ENCODE measurements at places on chromosomes 5 and 9. TPM values are rescaled to one million over a fixed set of nuclear protein-coding genes. Genes with fewer than 3 reads are reported as not detected.

DNA sequence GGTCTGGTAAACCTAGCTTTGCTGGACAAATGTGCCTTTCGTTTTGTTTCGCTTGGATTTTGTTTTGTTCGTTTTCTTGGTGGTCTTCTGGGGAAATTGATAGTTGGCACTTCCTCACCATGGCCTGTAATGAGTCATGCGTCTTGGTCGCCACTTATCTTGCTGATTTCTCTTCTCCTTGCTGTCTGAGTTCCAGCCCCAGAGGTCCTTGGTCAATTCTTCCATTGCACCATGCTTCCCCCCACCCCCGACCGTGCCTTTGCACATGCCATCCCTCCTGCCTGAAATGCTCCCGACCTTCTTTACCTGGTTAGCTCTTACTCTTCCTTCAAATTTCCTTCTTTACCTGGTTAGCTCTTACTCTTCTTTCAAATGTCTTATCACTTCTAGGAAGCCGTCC, 168.7 kb upstream of the MSX2 start:
- H3K4me1 ChIP-seq: peaks cover 20% of the 10 kb centered on the region
- no peak overlapping the region for H3K4me3 ChIP-seq
- no peaks in the 10 kb centered on the region for H3K27me3 ChIP-seq
- DNase-seq: no peak

Gene PCDHGC4
- 0.12 TPM for polyA plus RNA-seq

DNA sequence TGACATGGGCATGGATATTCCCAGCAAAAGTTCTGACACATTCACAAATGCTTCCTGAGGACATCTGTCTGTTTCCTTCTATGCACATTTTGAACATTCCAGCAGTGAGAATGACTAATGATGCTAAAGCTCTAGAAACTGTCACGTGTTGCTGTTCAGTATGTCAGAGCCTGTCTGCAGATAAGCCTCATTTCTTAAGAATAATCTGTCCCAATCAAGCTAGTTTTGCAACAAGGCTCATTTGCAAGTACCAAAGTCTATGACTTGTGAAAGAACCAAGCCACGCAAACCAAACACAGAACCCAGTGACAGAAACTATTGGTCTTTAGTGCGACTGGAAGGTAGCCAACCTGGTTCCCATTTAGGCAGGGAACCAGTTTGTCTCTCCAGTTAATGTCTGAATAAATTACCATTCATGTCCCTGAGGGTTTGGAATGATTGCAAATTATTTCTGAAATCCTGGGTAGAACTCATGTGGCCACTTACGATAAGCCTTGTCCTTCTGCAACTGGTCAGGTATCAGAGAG, 178.5 kb downstream of the C9orf152 start:
- peaks cover 48% of the 10 kb centered on the region for H3K4me1 ChIP-seq
- H3K27me3 ChIP-seq: no peaks in the 10 kb centered on the region
- H3K4me3 ChIP-seq: peak overlapping the region; percentile 5
- no peaks in the 10 kb centered on the region for H3K36me3 ChIP-seq

DNA sequence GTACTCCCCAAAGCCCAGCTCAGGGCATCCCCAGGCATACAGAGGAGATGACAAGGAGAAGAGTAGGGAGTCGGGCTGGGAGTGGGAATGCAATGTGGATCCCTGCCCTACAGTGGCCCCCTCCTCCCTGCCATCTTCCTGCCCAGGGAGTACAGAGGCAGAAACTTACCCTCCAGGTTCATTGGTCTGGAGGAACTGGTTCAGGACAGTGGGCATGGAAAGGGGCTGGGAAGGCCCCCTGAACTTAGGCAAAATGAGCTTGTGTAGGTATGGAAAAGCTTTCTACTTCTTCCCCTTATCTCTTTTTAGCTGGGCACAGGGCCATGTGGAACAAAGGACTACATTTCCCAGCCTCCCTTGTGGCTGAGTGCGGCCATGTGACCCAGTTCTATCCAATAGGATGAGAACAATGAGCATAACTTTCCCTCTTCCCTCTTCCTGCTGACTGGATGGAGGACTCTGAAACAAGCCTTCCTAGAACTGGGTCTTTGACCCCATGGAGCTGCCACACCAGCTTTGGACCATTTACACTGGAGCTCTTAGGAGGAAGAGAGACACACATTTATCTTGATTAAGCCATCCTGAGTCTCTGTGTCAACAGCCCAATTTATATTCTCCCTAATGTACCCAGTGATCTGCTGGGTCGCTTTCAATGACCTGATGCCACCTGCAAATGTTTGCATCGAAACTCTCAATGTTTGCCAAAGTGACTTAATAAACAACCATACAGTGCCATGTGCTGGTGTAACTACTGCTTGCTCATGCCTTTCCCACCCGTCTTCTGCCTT, 25.0 kb upstream of the HMCN2 start:
- no peak for DNase-seq
- H3K27ac ChIP-seq: no peak overlapping the region
- H3K4me1 ChIP-seq: peaks cover 23% of the 10 kb centered on the region

Gene GMCL2
- polyA plus RNA-seq: not detected

DNA sequence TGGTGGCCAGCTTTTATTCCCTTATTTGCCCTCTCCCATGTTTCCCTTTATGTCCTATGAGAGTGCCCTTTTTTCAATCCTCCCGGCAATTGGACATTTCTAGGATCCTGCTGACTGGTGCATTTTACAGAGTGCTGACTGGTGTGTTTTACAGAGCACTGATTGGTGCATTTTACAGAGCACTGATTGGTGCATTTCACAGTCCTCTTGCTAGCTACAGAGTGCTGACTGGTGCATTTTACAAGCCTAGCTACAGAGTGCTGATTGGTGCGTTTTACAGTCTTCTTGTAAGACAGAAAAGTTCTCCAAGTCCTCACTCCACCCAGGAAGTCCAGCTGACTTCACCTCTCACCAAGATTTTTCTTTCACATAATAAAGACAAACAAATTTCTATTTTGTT, 15.4 kb upstream of the FANCC start:
- no peaks in the 10 kb centered on the region for H3K36me3 ChIP-seq
- H3K4me1 ChIP-seq: no peaks in the 10 kb centered on the region
- no peak for DNase-seq
- no peaks in the 10 kb centered on the region for H3K27me3 ChIP-seq
- no peak overlapping the region for H3K27ac ChIP-seq

GRCh38 chr5:74382987-74383593, 257.4 kb downstream of the ENC1 start:
- H3K4me3 ChIP-seq: no peak overlapping the region
- H3K27ac ChIP-seq: no peak overlapping the region
- no peaks in the 10 kb centered on the region for H3K36me3 ChIP-seq
- H3K27me3 ChIP-seq: no peaks in the 10 kb centered on the region
- DNase-seq: no peak

DNA sequence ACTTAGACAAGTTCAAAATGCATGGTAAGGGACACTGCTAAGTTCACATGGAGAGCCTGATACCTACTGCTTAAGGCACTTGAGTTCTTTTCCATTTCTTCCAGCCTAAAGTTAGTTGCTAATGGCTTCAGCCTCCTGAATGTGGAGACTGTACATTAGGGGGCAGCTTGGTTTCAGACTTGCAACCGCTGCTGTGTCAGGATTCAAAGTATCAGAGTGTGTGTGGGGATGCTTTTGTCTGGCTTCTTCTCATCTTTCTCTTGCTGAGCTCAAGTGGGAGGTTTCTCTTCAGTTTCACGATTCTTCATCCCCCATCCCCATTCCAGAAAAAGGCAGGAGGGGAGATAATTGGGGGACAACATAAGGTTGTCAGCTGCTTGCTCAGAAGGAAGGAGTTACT, 49.4 kb downstream of the ATP10B start:
- no peak for DNase-seq
- no peaks in the 10 kb centered on the region for H3K27me3 ChIP-seq
- no peak overlapping the region for H3K27ac ChIP-seq

Gene DMGDH
- polyA plus RNA-seq: 0.13 TPM

DNA sequence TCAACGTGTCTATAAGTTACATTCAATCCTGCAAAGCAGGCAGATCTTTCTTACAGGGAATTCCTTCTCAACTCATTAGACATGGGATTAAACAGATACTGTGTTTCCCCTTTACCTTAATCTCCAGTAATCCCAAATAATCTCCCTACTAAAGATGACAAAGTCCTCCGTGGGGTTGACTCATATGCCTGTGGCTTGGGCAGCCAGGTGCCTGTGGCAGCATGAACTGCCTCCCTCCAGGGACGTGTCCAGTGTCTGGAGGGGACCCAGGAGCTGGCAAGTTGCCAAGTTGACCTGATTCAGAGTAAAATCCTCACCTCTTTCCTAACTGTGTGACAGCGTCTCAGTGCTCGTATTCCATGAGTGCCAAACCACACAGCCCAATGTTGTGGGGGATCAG, 94.6 kb upstream of the PTCH1 start:
- no peaks in the 10 kb centered on the region for H3K36me3 ChIP-seq
- no peak overlapping the region for H3K27ac ChIP-seq
- no peak overlapping the region for H3K4me3 ChIP-seq
- no peak for DNase-seq
- H3K27me3 ChIP-seq: peaks cover 4% of the 10 kb centered on the region

Gene HAND1
- polyA plus RNA-seq: not detected

- H3K27ac ChIP-seq: no peak overlapping the region
- no peak for DNase-seq
- H3K4me3 ChIP-seq: no peak overlapping the region
- H3K27me3 ChIP-seq: no peaks in the 10 kb centered on the region
- H3K4me1 ChIP-seq: peaks cover 6% of the 10 kb centered on the region
These were observed 2.2 kb downstream of the NAA35 start for GRCh38 chr9:85942913-85943709.

DNA sequence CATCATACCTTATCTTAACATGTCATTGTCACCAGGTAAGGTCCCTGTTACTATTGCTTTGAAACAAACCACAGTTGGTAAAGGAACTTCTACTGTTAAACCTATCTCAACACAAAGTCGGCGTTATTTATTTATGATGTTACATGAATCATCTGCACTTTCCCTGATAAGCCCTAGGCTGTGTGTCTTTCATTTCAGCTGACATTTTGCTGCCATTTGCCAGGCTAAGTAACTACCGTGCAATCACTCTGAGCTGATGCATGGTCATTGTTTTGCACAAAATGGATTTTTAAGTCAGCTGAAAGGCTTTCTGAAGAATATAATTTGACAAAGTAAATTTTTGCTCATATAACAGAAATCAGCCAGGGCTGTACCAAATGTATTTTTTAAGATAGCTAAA, 546.5 kb downstream of the ZNF608 start:
- H3K36me3 ChIP-seq: no peaks in the 10 kb centered on the region
- H3K27me3 ChIP-seq: no peaks in the 10 kb centered on the region
- H3K4me3 ChIP-seq: no peak overlapping the region
- peaks cover 6% of the 10 kb centered on the region for H3K4me1 ChIP-seq

DNA sequence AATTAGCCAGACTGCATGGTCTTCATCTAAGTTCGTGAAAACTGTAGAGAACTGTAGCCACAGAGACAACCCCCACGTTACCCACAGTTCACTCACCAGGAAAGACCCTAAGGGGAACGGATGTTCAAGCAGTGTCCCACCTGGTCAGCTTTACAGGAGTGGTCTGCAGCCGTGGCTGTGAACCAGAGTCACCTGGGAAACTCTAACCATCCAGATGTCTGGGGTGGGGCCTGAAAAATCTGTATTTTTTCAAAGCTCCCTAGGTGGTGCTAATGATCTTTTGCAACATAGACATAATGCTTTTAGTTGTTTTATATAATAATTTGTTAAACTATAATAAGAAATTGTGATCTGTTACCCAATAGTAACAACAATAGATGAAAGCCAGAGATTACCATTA, 47.7 kb upstream of the ANGPTL2 start:
- peaks cover 16% of the 10 kb centered on the region for H3K4me1 ChIP-seq
- DNase-seq: no peak
- peaks cover 3% of the 10 kb centered on the region for H3K27me3 ChIP-seq
- H3K36me3 ChIP-seq: no peaks in the 10 kb centered on the region
- H3K4me3 ChIP-seq: no peak overlapping the region
- no peak overlapping the region for H3K27ac ChIP-seq

DNA sequence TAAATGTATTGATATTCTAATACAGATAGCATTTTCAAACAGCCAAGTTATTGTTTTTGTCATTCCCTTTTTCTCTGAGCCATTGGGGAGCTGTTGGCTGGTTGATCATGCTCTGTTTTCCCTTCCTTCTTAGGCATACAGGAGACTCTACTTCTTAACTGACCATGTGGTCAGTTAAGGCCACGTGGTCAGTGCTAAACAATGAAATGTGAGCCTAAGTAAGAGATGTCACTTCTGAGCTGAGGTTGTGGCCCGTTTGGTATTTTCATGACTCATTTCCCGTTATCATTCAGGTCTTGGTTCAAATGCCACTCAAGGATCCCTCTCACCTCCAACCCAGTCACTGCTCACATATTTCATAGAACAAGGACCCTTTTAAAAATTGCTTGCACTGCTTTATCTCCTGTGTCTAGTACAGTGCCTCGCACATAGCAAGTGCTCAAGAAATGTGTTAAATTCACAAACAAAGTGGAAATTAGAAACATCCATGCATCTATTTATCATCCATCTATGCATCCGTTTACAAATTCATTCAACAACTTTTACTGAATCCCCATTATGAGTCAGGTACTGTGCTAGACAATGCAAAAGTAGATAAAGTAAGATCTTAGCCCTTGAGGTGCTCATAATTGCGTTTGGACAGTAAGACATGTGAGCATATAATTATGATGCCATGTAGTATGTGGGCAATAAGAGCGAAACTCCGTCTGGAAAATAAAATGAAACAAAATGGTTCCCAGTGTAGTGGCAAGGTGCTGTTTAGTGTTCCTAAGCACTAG, 50.7 kb downstream of the ARRDC3 start:
- H3K4me3 ChIP-seq: no peak overlapping the region
- no peak overlapping the region for H3K27ac ChIP-seq
- H3K27me3 ChIP-seq: no peaks in the 10 kb centered on the region
- H3K4me1 ChIP-seq: peaks cover 5% of the 10 kb centered on the region
- no peak for DNase-seq
- no peaks in the 10 kb centered on the region for H3K36me3 ChIP-seq

Gene ENG
- polyA plus RNA-seq: 0.86 TPM

GRCh38 chr9:119365291-119366027, 3.8 kb downstream of the BRINP1 start:
- no peaks in the 10 kb centered on the region for H3K36me3 ChIP-seq
- no peaks in the 10 kb centered on the region for H3K4me1 ChIP-seq
- H3K27me3 ChIP-seq: peaks cover 39% of the 10 kb centered on the region
- DNase-seq: no peak
- no peak overlapping the region for H3K27ac ChIP-seq

DNA sequence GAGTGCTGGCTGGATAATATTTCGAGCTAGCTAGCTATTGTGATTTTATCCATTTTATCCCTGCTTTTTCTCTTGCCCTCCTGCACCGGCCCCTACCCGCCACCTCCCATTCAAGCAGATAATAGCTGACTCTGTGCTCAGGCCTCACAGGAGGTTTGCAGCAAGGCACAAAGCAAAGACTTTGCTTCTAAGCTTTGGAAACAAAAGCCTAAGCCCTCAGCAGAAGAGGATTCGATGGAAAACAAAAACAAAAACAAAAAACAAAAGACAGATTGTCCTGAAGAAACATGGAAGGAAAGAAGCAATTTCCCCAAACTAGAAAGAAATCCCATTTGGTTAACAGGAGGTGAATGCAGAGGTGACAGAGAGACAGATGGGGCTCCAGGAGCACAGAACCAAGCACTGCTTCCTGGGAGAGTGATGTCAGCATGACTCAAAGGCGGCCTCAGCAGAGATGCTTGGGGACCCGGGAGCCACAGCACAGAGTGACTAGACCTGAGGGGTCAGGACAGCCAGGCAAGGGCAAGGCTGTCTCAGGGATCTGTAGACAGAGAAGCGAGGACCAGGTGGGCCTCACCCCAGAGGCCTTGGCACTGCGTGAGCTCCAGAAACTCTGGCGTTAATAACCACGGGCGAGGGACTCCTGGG, 28.4 kb downstream of the MTX3 start:
- no peak overlapping the region for H3K27ac ChIP-seq
- DNase-seq: no peak
- H3K4me3 ChIP-seq: no peak overlapping the region
- no peaks in the 10 kb centered on the region for H3K36me3 ChIP-seq

Data from keratinocyte (primary cell).